Cerebellar nuclear complex (tissue), 1 donor: ENCODE measurements at places on chromosomes 3 and 15.

GRCh38 chr15:91223863-91224262 is 123.8 kb downstream of the SV2B start:
- DNase-seq = no peak

- DNase-seq = no peak
These were observed 6.4 kb downstream of the CFAP92 start for GRCh38 chr3:128987302-128988100.

- DNase-seq = no peak
These were observed 49.0 kb upstream of the SEMA4B start for GRCh38 chr15:90151989-90152645.

DNA sequence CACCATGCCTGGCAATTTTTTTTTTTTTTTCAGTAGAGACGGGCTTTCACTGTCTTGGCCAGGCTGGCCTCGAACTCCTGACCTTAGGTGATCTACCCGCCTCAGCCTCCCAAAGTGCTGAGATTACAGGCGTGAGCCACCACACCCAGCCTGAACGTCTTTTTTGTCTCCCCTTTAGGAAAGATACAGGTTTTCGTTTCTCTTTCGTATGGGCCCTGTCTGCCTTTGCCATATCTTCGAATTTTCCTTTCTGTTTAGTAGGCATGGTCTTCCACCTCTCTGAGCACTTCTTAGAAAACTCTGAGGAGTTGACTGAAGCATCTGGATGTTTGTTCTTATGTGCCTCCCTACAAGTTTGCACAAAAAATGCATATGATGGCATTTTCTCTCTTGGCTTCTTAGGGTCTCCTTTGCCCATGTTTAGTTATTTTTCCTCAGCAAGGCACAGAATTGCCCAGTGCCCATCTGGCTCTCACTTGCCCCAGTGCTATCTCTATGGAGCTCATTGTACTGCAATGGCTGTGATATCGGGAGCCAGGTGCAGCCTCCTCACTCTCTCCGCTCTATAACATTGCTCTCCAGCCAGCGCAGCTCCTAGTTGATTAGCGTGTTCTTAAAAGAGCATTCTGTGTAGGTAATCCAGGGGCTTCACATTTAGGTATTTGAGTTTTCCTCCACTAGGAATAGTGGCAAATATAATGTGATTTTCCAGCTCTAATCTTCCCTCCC is 48.0 kb downstream of the ABHD2 start:
- DNase-seq = no peak
